ENCODE measurements at places on chromosomes 6 and 20. TPM values are rescaled to one million over a fixed set of nuclear protein-coding genes. Genes with fewer than 3 reads are reported as not detected.

- DNase-seq = no peak
- H3K27me3 ChIP-seq = no peaks in the 10 kb centered on the region
- H3K4me1 ChIP-seq = peaks cover 5% of the 10 kb centered on the region
- H3K4me3 ChIP-seq = no peak overlapping the region
Observed at GRCh38 chr20:478949-479429, 16.7 kb upstream of the TBC1D20 start.

DNA sequence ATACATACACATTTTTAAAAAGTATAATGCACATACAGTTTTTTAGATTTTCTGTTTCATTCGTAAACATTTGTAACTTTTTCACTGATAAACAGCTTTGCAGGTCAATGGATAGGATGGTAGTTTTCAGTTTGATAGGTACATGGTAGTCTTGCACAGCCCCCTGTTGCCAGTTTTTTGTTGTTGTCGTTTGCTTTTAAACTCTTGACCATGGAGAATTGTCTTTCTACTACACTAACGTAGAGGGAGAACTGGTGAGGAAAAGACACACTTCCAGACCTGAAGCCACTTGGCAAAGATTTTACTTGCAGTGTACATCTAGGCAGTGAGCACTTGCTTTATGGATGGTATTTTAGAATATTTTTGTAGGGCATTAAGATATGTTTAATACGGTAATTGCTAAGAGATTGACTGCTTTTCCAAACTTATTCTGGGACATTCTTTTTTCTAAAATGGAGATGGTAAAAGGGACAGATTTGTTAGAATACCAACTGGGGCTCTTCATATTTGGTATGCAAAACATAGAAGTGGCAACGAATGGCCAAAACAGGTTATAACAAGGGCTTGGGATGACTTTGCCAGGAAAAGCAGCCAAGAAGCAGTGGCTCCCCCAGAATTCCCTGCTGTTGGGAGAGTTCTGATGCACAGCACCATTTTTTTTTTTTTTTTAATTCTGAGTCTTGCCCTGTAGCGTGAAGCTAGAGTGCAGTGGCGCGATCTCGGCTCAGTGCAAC lies 1.5 kb downstream of the PYGB start:
- peaks cover 3% of the 10 kb centered on the region for H3K27me3 ChIP-seq
- peaks cover 25% of the 10 kb centered on the region for H3K4me1 ChIP-seq
- no peak overlapping the region for H3K27ac ChIP-seq
- H3K36me3 ChIP-seq = peaks cover 5% of the 10 kb centered on the region
- peak overlapping the region; percentile 86 for H3K4me3 ChIP-seq

GRCh38 chr20:37346535-37347346 lies 801 bp downstream of the SRC start:
- peak overlapping the region; percentile 72 for H3K4me3 ChIP-seq
- H3K27me3 ChIP-seq = no peaks in the 10 kb centered on the region
- no peak for DNase-seq
- peak overlapping the region; percentile 78 for H3K27ac ChIP-seq
- H3K36me3 ChIP-seq = peaks cover 23% of the 10 kb centered on the region

Gene SLC26A8
- not detected for total RNA-seq

- H3K36me3 ChIP-seq = no peaks in the 10 kb centered on the region
- DNase-seq = peak; percentile 81
- no peak overlapping the region for H3K27ac ChIP-seq
- H3K27me3 ChIP-seq = peaks cover 12% of the 10 kb centered on the region
Observed at GRCh38 chr20:49610691-49611538, 43.0 kb upstream of the PTGIS start.

Gene WDR27
- total RNA-seq = 36.8 TPM

Gene TMEM244
- total RNA-seq = not detected

DNA sequence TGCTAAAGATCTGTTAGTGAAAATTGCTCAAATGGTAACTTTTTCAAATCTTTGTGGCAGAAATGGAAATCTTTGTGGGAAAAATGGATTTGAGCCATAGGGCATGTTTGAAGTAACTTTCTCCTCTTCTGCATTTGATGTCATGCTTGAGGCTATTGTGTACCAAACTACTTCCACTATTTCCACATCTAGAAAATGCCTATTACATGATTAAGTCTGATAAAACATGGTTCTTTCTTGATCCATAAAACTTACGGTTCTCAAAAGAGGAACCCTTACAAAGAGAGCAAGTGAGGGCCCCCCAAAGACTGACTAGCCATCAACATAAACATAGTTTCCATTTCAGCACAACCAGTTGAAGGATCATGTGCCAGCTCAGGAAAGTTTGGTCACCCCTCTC lies 150.6 kb downstream of the NFATC2 start:
- H3K4me3 ChIP-seq = no peak overlapping the region
- H3K36me3 ChIP-seq = peaks cover 78% of the 10 kb centered on the region
- H3K27me3 ChIP-seq = no peaks in the 10 kb centered on the region
- DNase-seq = no peak
- peaks cover 27% of the 10 kb centered on the region for H3K4me1 ChIP-seq

- H3K4me3 ChIP-seq = no peak overlapping the region
- H3K4me1 ChIP-seq = no peaks in the 10 kb centered on the region
- no peak overlapping the region for H3K27ac ChIP-seq
- no peak for DNase-seq
Observed at GRCh38 chr6:108707328-108707976, 140.8 kb upstream of the ARMC2 start.

Gene HINT3
- 11.1 TPM for total RNA-seq

- H3K36me3 ChIP-seq = no peaks in the 10 kb centered on the region
- no peaks in the 10 kb centered on the region for H3K4me1 ChIP-seq
- DNase-seq = peak; percentile 40
Observed at GRCh38 chr20:63381781-63382431, 20.8 kb upstream of the CHRNA4 start.

DNA sequence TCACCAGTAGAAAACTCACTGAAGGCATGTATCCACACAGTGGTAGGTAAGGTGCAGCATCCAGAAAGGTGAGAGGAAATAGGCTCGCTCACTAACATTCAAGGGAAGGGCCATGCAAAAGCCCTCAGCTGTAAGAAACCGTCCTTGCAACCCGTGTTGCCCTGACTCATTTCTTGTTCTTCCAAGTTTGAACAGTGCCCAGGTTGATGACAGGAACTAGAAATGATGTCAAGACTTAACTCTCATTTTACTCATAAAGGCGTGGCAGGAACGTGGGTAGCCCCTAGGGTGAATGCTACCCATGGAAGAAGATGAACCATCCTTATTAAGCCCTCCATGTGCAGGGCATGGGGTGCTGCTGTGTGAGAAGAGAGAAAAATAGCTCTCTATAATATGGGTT lies 187.6 kb downstream of the CD83 start:
- H3K27ac ChIP-seq = peak overlapping the region; percentile 14
- H3K4me1 ChIP-seq = peaks cover 41% of the 10 kb centered on the region
- no peak overlapping the region for H3K4me3 ChIP-seq

- H3K27ac ChIP-seq = no peak overlapping the region
- no peak overlapping the region for H3K4me3 ChIP-seq
- DNase-seq = no peak
- no peaks in the 10 kb centered on the region for H3K4me1 ChIP-seq
- peaks cover 3% of the 10 kb centered on the region for H3K27me3 ChIP-seq
- H3K36me3 ChIP-seq = no peaks in the 10 kb centered on the region
Observed at GRCh38 chr6:113315165-113315564, 542.0 kb upstream of the MARCKS start.

GRCh38 chr20:33812908-33813462 lies 1.8 kb downstream of the CHMP4B start:
- peak overlapping the region; percentile 98 for H3K4me3 ChIP-seq
- no peaks in the 10 kb centered on the region for H3K27me3 ChIP-seq
- H3K4me1 ChIP-seq = peaks cover 63% of the 10 kb centered on the region
- no peak for DNase-seq

Gene CASS4
- 0.51 TPM for total RNA-seq

DNA sequence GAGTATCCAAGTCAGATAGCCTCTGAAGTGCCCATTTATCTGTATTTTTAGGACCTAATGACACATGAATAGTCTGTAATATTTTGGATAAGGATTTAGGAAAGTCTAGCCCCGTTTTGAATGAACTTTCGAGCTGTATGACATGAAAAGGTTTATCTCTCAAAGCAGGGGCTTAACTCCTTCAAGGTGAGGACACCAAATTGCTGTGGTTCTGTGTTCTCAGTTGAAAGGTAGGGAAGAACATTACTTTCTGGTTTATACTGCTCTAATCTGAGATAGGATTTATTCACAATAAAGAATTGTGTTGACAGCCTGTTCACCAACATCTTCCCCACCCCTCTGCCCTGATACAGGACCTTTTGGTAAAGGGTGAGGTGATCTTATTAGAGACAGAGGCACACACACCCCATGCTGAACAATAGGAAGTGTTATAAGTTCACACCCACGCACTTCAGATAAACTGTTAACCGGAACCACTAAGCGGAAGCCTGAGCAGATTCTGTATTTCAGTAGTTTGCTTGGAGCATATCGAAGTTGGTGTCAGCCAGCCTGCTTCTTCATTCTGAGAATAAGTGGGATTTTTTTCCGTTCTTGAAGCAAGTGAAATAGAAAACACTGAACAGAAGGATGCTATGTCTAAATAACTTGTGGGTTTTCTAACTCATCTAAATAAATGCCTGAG lies 223.3 kb downstream of the TMEM242 start:
- DNase-seq = no peak
- H3K27ac ChIP-seq = peak overlapping the region; percentile 78
- no peaks in the 10 kb centered on the region for H3K27me3 ChIP-seq
- peaks cover 37% of the 10 kb centered on the region for H3K36me3 ChIP-seq

GRCh38 chr6:14814016-14814415 lies 431.9 kb upstream of the JARID2 start:
- H3K27ac ChIP-seq = no peak overlapping the region
- H3K4me3 ChIP-seq = no peak overlapping the region
- no peaks in the 10 kb centered on the region for H3K36me3 ChIP-seq
- no peak for DNase-seq

Gene CST5
- not detected for total RNA-seq

- peaks cover 11% of the 10 kb centered on the region for H3K27me3 ChIP-seq
- H3K4me1 ChIP-seq = no peaks in the 10 kb centered on the region
- H3K36me3 ChIP-seq = no peaks in the 10 kb centered on the region
- no peak overlapping the region for H3K4me3 ChIP-seq
Observed at GRCh38 chr6:131754715-131755567, 44.1 kb upstream of the CTAGE9 start.

Gene FKBP1A
- total RNA-seq = 128 TPM

DNA sequence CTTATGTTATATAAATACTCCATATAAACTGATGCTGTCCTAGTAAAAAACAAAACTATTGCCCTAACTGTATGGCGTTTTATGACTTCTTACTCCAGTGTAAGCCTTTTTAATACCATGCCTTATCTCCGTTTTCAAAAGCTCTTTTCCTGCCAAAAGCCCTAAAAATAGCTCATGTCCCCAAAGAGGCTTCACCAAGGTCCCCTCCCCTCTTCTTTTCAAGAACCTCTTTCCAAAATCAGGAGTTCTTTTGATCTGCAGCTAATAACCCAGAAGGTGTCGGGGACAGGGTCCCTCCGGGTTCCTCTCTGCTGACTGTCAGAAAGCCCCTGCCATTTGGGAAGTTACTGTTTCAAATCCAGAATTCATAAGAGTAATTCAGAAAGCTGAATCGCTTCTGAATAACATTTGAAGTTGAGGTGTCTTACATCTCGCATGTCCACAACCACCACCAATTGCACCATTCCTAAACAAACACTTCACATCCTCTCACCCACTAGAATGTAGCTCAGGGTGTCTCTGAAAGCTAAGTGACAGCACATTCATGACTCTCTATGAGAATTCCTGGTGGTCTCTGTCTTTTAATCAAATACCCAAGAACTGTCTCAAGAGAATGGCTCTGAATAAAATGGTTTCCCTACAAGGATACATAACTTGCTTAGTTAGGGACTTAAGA lies 13.3 kb downstream of the TASP1 start:
- H3K36me3 ChIP-seq = peaks cover 55% of the 10 kb centered on the region
- no peaks in the 10 kb centered on the region for H3K27me3 ChIP-seq
- no peak overlapping the region for H3K4me3 ChIP-seq
- no peaks in the 10 kb centered on the region for H3K4me1 ChIP-seq
- no peak overlapping the region for H3K27ac ChIP-seq

- H3K27ac ChIP-seq = no peak overlapping the region
- H3K4me1 ChIP-seq = no peaks in the 10 kb centered on the region
- no peaks in the 10 kb centered on the region for H3K36me3 ChIP-seq
- H3K27me3 ChIP-seq = peaks cover 14% of the 10 kb centered on the region
- no peak overlapping the region for H3K4me3 ChIP-seq
- no peak for DNase-seq
Observed at GRCh38 chr20:63046841-63047240, 40.1 kb upstream of the BHLHE23 start.

- H3K27me3 ChIP-seq = peaks cover 7% of the 10 kb centered on the region
- H3K4me1 ChIP-seq = no peaks in the 10 kb centered on the region
- no peak overlapping the region for H3K4me3 ChIP-seq
- H3K27ac ChIP-seq = no peak overlapping the region
- H3K36me3 ChIP-seq = no peaks in the 10 kb centered on the region
Observed at GRCh38 chr20:57514273-57514751, 10.6 kb downstream of the CTCFL start.

DNA sequence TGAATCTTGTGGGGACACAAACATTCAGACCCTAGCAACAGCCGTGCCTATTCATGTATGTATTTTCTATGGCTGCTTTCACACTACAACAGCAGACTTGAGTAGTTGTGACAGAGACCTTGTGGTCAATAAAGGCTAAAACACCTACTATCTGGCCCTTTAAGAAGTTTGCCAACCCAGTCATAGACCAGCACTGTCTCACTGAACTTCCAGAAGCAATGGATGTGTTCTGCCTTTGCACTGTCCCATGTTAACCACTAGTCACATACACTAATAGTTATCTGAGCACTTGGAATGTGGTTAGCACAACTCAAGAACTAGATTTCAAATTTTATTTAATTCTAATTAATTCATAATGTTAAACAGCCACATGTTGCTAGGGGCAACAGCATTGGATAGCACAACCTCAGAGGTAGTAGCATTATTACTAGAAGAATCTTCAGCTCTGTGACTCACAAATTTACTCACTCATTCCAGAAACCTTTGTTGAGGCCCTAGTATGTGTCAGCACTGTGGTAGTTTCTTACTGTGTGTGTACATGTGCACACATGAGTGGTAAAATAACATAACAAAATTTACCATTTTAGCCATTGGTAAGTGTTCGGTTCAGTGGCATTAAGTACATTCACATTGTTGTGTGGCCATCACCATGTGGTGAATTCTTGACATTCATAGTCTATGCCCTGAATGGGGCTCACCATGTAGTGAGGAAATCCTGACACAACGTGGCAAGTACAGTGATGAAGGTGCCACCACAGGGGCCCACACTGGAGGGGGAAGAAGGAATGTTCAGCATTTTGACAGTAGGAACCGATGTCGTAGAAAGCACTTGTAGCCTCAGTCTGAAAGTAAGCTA lies 107.3 kb downstream of the CEP57L1 start:
- DNase-seq = no peak
- H3K4me3 ChIP-seq = no peak overlapping the region
- H3K27me3 ChIP-seq = no peaks in the 10 kb centered on the region
- H3K4me1 ChIP-seq = no peaks in the 10 kb centered on the region
- H3K27ac ChIP-seq = no peak overlapping the region
